ENCODE measurements at places on chromosomes 4 and X. TPM values are rescaled to one million over a fixed set of nuclear protein-coding genes. Genes with fewer than 3 reads are reported as not detected.

TENT5D gene
- total RNA-seq = not detected

ATP1B4 gene
- total RNA-seq = not detected

ANTXR2 gene
- total RNA-seq = 14.4 TPM

IL15 gene
- total RNA-seq = 7.7 TPM

STARD8 gene
- 9.5 TPM for total RNA-seq

Data from epithelial cell of proximal tubule (primary cell).